ENCODE measurements at places on chromosomes 6 and 20.
A peak's percentile ranks its signal among the peaks of the same experiment; 100 is the strongest.

DNA sequence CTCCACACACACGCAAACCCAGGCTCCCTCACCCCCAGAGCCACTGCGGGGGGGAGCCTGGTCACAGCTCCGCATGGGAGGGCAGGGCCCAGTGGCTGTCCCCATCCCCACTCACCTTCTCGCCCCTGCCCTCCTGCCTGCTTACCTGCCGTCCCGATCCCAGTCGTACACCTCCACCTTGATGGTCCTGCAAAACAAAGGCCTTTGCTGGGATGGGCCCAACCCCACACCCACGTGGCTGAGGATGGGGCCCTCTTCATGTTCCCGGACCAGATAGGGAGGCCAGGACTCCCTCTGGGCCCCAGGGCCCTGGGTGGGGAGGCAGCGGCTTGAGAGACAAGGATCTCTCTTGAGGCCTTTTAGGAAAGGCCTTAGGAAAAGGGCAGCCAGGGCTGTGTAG is 67.6 kb downstream of the RAB44 start:
- no peak for DNase-seq

DNA sequence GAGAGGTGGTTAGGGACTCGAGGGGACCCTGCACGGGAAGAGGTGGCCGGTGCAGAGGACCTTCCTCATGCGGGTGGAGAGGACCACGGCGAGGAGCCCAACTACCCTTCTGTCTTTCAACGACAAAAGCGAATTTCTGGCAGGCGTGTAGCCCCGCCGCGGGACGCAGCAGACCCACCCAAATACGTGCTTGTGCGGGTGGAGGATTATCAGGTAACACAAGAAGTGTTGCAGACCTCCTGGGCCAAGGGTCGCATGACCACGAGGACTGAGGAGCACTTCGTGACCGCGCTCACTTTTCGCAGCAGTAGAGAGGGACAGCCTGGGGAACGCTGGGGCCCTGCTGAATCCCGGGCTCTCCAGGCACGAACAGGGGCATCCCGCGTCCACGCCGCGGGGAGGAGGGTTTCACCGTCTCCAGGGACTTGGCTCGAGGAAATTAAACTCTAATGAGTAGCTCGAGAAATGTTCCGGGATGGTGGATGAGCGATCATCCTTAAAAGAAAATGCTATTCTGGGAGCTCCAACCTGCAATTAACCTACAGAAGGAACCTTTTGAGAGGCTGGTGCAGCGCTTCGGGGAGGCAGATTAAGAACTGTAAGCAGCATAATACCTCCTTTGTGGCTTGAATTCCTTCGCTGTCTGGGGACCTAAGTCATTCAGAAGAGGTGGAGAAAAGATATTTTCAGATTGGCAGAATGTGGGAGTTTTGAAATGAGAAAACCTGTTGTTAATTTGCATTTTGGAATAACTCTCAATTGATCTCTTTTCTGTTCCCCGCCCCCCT is 804 bp downstream of the C6orf141 start:
- no peak for DNase-seq

- no peak for DNase-seq
Measured at GRCh38 chr6:119347466-119348095, 2.0 kb downstream of the MAN1A1 start.

DNA sequence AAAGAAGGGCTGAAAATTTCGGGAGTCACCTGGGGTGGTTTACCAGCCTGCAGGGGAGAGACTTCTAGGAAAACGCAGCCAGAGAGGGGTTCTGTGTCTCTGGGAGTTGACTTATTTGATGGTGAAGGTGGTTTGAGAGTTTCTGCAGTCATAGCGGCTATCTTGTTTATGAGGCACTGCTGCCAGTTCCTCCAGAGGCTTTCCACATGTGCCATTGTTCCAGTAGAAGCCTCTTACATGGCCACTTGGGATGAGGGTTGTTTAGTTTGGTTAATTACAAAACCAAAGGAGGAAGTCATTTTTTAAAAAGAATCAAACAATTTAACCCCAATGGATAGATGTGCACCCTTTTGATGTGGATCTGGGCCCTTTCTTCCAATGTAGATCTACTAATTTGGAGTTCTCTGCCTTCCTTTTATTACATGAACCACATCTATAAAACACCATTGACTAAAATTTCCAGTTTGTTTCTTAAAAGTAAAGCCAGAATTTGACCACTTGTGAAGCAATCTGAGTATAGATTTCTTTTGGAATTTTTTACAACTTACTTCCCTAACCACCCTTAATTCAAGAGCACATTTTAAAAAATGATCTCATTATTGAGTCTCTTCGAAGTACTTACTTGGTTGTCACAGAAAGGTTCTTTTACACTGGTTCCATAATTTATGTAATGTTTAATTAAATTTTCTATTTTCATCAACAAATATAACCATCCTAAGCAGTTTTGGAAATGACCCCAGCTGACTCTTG is 97.6 kb downstream of the TCP11 start:
- DNase-seq, result no peak

DNA sequence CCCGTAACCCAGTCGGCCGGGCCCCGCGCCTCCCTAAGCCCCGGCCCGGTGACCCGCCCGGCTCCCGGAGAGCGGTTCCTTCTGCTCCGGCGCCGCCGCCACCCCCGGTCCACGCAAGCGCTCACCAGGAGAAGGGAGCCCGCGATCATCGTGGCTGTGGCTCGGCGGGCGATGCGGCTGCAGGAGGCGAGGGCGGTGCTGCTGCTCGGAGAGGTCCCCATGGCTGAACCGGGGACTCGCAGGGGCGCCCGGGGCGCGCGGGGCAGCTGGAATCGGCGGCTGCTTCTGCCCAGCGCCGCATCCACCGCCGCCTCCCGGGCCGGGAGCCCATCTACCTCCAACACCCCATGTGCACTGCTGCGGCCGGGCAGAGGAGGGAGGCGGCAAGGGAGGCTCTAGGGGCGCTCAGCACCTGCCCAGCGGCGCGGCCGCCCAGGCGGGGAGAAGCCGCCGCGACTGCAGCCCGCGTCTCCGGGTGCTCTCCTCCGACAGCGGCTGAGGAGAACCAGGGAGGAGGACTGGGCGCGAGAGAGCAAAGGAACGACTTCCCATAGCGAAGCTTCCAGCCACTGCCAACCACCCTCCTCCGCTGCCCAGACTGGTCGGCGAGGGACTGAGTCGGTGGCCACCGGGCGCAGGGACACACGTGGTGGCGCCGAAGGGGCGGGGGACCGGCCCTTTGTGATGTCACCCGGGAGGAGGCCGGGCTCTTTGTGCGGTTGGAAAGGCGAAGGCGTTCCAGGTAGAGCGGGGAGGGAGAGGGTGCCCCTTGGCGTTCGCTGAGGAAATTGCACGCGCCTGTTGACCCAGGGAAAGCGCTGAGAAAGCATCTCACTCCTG is at the start of gene TNFRSF21:
TSS of gene TNFRSF21 (minus strand) at position 615 of the 840 bp plus-strand sequence. CDS start at position 221, 394 bp downstream.
- DNase-seq, result peak; percentile 67

DNA sequence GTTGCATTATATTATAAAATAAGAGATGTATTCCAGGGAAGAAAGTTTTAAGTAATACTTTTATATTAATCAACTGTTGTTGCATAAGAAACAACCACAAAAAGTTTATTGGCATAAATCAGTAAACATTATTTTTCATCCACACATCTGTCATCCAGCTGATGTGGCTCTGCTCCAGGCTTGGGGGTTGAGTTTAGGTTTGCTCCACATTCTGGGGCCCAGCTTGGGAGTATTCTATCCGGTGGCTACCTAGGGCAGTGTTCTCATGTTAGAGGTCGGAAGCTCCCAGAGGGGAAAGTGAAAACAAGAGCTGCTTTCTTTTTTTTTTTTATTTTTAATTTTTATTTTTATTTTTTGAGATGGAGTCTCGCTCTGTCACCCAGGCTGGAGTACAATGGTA is 728.4 kb upstream of the FLRT3 start:
- no peak for DNase-seq

DNA sequence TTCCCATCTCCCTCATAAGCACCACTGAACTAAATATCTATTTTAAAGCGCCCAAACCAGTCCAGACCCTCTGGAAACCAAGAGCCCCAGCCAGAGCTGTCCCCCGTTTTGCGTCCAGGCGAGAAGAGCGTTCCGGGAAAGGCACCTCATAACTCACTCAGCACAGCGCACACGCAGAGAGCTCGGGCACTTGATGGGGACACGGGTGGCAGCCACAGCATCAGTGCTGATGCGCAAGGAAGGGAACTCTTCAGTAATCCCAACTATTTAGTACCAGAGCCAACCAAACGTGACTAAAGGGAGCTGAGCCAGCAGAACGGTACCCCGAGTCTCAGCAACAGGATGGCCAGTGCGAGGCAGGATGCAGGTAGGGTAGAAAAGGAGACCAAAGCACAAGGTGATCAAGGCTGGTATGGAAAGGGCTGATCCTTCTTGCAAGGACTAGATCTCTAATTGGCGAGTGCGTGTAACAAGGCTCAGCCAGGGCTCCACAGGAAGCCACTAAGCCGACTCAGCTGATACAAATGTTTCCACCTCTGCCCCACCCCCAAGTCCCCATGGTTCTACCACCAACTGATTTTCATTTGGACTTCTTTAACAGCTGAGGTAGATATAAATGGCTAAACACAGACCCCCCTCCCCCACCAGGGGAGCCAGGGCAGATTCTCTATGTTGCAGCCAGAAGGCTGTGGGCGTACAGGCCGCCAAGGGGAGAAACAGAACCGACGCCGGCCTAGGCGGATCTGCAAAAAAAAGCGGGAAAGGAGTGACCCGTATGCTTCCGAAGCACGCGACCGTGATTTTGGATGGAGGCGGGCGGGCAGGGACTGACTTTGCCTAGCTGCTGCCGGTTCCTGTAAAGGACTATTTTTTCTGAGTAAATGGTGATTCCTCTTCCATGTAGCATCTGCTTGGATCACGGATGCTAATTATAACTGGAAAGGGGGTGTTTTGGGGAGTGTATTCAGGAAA is 183.5 kb upstream of the COL21A1 start:
- no peak for DNase-seq

- DNase-seq, result no peak
Measured at GRCh38 chr6:109296971-109297372, 85.3 kb downstream of the CD164 start.

DNA sequence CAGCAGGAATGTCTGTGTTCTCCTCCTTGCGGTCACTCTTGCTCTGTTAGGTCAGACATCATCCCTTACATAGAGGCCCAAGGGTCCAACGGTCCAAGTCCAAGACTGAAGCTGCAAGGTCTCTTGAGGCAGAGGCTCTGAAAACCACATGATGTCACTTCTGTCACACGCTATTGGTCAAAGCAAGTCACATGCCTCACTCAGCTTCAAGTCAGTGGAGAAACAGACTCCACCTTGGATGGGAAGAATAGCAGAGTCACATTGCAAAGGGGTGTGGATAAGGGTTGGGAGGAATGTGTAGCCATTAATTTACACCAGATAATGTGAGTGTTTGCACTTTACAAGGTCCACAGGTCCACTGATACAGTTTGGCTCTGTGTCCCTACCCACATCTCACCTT is 17.5 kb downstream of the SLC52A3 start:
- no peak for DNase-seq

- DNase-seq, result no peak
Measured at GRCh38 chr6:21102624-21103023, 490.9 kb upstream of the SOX4 start.
